Activated CD8-positive, alpha-beta memory T cell treated with anti-CD3 and anti-CD28 coated beads for 1 hour (primary cell): ENCODE measurements at places on chromosomes 7 and 10.

- DNase-seq, result no peak
These were observed 17.2 kb upstream of the FAM170B start for GRCh38 chr10:49151025-49151445.

GRCh38 chr7:116843378-116843777 lies 19.0 kb upstream of the CAPZA2 start:
- no peak for DNase-seq

- no peak for DNase-seq
These were observed 94.8 kb downstream of the CPED1 start for GRCh38 chr7:121083138-121083789.

DNA sequence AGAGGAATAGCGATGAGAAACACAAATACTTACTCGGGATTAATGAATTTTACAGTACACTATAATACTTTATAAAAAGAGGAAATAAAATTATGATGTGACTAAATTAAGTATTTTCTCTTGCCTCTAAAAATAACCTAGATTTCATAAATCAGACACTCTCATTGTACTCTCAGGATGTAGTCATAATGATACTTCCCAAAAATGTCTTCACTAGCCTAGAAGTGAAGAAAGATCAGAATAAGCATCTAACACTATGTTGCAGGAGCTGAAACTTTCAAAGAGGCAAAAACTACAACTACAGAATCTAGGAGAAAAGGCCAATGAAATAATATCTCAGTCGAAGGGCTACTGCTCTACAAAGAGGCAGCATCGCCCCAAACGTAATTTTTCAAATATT lies 49.4 kb downstream of the DNAJC1 start:
- no peak for DNase-seq

DNA sequence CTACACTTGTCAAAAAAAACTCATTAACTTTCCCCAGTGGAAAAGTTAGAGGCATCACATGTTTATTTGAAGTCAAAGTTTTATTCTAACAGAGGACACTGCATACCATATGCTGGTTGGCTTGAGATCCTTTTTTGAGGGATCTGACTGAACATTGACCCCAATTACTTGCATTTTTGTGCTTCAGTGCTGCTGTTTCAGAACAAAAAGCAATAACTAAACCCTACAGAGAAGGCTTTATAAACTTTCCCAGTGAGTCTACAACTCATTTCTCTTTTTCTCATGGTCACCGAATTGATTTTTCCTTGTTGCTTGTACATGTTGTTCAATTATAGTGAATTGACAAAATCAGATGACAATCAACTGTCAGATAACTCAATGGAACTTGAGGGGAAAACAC lies 69.3 kb upstream of the PHYHIPL start:
- no peak for DNase-seq
